ENCODE measurements at places on chromosomes 13 and 19.

DNA sequence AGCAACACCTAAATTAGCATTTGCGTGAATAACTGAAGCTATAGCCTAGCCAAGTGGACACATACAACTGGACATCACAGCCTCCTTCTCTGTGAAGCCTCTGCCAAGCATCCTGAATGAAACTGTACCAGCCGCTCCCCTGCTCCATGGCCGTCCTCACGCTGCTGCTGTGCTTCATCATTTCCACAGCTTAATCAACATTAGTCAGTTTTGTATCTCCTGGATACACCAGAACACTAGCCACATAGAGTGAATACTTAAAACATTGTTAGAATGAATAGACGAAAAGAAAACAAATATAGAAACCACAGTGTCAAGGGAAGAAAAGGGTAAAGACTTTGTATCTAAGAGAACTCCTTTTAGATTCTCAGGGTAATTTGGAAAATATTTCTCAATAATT, 1526.9 kb downstream of the EFNB2 start:
- no peak for DNase-seq

DNA sequence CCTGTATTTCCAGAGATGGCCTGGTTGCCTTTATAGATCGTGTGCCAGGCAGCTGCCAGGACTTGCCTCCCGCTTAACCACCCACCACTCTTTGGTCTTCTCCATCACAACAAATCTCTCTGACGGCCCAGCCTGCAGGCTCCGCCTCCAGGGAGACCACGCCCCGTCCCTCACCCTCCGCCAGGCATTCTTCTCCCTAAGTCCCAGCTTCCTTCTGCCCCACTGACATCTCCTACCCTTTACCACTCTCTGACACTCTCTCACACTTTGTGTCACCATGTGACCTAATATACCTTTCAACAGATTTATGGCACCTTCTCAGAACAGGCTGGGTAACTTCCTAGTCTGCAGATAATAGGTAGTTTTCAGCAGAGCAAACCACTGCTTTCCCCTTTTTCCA, 95.1 kb downstream of the CAB39L start:
- no peak for DNase-seq

GRCh38 chr19:19749117-19749907, 16.4 kb upstream of the ZNF14 start:
- no peak for DNase-seq

DNA sequence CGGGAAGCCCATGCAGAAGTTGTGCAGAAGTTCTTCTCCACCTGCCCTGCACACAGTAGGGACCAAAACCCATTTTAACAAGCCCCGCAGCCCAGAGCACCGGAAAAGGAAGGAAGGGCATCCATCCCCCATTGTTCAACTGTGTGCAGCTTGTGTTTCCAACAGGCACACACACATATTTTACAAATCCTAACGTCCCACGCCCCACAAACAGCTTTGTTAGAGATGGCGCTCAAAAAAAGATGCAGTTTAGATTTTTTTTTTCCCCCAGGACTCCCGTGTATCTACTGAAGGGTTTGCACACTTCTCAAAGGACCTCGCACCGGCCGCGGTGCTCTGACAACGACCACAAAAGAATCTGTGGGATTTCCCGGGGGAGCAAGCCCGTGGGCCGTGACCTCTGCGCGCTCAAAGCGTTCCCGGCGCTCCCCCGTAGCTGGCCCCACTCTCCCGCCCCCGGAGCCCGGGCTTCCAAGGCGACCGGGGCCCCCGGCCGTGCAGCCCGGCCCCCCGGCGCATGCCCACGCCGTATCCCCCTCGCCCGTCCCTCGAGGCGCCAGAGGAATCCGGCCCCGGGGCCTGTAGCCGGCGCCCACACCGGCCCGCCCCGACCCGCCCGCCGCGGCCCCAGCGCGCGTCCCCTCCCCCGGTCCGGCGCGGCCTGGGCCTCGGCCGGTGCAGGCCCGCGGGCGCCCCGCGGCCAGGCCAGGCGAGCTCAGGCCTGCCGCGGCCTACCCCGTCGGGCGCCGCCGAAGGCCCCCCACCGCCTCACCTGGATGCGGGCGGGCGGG, 523 bp downstream of the ELAVL1 start:
- peak; percentile 46 for DNase-seq

DNA sequence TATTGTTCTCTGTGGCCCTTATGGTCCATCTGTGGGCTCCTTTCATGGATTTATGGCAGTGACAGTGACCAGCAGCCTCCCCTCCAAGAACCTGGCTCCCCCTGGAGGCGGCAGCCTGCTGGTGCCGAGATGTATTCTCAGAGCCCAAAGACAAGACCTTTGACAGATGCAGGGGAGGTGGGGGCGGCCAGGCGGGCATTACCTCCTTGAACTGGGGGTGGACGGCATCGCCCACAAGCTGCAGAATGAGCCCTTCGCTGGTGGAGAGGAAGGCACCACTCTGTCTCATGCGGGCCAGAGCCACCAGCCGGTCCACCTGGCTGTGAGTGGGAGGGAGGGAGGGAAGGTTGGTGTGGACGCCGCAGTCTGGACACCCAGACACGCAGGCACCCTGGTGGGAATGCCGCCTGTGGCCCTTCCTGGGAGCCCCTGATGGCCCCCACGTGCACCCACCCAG, 6.6 kb downstream of the ISOC2 start:
- DNase-seq, result peak; percentile 83

DNA sequence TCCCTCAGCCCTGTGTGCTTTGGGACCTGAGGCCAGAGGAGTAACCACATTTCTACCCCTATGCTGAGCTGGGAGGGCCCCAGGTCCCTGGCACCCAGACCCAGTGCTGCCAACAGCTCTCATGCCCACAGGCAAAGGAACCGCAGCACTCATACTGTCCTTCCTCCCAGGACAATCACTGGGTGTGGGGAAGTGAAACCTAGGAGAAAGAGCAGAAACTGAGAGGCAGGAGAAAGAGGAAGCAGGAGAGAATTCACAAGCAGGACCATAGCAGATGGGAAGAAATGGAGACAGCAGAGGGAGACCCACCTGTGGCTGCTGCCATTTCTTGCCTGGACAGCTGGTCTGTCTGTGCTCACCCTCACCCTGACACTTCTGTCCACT, 18.9 kb downstream of the CCDC97 start:
- DNase-seq, result no peak

GRCh38 chr13:66071029-66071428, 1159.1 kb downstream of the PCDH9 start:
- DNase-seq, result peak; percentile 50

GRCh38 chr19:6087074-6087571, 23.2 kb downstream of the RFX2 start:
- no peak for DNase-seq

DNA sequence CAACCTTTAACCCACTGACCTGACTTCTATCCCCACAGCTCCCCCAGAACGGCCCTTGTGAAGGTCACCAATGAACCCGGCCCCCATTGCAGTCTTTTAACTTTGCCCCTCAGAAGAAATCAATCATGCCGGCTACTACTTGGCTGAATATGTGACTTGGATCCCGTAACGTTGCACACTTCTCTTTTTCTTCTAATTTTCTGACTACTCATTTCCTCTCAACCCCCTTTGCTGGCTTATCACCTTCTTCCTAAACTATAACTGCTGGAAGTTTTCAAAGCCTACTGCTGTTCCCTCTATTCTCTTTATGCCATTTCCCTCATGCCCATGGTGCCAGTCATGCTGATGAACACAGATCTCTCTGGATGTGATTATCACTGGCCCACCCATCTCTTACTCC, 367.6 kb downstream of the DNAJC15 start:
- no peak for DNase-seq

- no peak for DNase-seq
Measured at GRCh38 chr13:44908266-44908665, 81.0 kb downstream of the NUFIP1 start.

- no peak for DNase-seq
Measured at GRCh38 chr19:33290956-33291622, 11.2 kb downstream of the CEBPA start.

- no peak for DNase-seq
Measured at GRCh38 chr13:20400774-20401173, 124.9 kb downstream of the CRYL1 start.

- DNase-seq, result peak; percentile 40
Measured at GRCh38 chr13:27168906-27169657, 2.5 kb downstream of the USP12 start.

- no peak for DNase-seq
Measured at GRCh38 chr13:107721125-107721869, 494.0 kb downstream of the LIG4 start.

DNA sequence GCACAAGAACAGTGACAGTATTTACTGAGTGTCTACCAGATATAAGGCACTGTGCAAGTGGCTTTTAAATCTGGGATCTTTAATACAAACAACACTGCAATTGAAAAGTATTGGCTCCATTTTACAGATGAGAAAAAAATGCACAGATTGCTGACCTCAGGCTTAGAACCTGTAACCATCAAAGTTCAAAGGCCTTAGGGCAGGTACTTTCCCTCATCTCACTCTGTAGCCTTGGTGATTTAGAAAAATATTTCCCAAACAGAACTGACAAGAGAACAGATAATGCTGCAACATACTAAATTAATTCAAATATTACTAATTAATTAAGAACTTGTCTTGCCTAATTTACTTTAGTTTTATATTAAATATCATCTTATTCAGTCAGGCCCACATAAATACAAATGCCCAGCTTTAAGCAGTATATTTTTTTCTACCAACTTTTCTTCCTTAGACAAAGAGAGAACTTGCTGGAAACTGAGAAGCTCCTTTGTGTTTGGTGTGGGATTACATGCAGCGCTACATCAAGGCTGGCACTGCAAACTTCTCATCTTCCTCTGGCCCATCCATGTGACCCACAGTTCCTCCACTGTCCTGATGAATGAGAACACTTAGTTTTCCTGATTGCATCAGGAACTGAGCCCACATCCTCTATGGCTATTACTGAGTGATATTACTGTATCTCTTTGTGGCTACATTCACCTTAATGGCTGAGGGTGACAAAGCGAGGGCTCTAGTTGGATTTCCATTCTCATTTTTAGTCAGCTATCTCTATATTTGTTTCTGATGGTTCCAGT, 302.1 kb downstream of the ENOX1 start:
- DNase-seq, result no peak

DNA sequence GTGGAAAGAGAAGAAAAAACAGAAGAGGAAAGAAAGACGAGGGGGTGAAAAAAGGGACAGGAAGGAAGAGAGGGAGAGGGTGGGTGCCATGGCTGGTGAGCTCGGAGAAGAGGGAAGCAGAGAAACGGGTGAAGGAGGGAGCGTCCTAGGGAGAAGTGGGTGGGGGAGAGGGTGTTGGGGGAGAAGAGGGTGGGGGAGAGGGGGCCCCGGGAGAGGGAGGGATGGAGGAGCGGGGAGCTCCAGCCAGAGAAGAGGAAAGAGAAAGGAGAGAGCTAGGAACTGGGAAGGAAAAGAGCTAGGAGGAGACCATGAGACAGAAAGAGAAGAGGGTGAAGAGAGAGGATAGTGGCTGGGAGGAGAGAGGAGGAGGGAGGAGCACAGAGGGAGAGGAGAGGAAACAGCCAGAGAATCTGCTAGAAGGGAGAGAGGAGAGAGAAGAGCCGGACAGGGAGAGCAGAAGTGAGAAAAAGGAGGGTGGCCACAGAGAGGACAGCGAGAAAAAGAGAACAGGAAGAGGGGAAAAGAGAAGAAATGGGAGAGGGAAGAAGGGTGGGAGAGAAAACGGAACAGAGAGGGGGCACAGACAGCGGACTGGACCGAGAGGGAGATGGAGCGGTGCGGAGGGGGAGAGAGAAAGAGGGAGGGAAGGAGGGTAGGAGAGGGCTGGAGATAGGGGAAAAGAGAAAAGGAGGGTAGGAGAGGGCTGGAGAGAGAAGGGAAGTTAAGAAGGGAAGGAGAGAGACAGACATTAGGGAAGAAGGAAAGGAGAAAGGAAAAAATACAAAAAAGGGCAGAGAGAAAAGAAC, 11.9 kb upstream of the GARIN5A start:
- DNase-seq, result no peak

GRCh38 chr13:97786510-97786909, 167.0 kb upstream of the IPO5 start:
- no peak for DNase-seq

DNA sequence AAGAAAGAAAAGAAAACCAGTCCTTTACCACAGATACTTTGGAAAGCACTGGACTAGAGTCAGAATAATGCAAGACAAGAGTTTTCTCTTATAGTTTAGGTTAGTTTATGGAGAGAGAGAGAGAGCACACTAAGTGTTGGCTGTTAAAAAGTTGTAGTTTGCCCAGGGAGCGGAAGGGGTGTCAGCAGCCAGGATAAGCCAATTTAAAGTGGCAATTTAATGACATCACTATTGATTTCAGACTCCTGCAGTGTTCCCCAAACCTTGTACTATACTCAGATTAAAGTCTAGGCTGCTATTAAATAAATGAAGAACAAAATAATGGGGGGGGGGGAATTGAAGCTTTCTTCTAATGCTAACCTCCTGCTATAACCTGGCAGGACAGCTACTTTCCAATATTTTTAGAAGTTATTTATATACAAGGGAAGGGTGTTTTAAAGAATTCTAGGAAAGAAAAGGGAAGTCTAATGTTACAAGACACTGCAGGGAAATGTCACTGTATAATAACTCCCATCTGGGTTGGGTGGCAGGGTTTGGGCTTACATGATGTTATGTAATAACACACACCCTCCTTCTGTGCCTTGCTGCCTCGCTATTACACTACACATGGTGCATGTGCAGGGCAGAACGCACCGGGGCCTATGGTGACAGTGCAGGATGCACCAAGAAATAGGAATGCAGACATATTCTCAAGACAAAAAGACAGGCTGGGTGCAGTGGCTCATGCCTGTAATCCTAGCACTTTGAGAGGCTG, 19.9 kb downstream of the TPT1 start:
- DNase-seq, result no peak

DNA sequence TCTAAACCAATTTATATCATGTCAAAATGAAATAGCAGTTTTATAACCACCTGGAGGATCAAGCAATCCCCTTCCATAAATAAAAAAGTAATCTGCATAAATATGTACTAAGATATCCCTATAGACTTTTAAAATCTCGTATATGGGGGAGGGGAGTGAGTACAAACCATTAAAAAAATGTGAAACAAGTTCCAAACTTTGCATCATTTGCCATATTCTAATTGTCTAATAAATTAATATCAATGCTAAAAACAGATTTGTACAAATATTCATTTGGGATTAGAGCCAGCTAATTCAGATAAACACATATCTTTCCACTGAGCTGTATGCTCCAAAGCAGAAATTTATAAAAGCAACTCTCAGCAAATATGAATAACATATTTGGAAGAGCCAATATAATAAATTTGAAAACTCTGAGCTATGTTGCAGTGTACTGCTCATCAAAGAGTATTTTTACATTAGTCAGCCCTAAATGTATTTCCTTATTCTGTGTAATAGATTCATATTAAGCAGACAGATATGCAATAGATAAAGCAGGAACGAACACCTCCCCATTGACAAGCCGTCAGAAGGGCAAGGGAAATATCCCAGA, 970.2 kb downstream of the EFNB2 start:
- no peak for DNase-seq

DNA sequence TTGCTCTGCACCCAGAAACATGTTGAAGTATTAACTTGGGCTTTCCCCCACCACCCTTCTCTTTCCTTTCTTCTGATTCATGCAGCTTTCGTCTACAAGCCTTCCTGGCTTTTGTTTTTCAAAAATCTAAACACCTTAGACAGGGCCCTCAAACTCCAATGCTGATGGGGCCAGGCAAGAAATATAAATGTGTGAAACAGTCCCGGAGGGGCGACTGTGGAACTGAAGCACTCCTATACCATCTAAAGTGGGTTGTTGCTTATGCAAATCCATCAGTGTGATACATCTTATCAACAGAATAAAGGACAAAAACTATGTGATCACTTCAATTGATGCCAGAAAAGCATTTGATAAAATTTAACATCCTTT, 6.1 kb downstream of the FCGBP start:
- no peak for DNase-seq

- peak; percentile 39 for DNase-seq
Measured at GRCh38 chr19:58304255-58304654, 922 bp upstream of the ERVK3-1 start.

All from erythroblast (primary cell).